CD8-positive, alpha-beta T cell (primary cell): ENCODE measurements at places on chromosomes 13 and 19.

DNA sequence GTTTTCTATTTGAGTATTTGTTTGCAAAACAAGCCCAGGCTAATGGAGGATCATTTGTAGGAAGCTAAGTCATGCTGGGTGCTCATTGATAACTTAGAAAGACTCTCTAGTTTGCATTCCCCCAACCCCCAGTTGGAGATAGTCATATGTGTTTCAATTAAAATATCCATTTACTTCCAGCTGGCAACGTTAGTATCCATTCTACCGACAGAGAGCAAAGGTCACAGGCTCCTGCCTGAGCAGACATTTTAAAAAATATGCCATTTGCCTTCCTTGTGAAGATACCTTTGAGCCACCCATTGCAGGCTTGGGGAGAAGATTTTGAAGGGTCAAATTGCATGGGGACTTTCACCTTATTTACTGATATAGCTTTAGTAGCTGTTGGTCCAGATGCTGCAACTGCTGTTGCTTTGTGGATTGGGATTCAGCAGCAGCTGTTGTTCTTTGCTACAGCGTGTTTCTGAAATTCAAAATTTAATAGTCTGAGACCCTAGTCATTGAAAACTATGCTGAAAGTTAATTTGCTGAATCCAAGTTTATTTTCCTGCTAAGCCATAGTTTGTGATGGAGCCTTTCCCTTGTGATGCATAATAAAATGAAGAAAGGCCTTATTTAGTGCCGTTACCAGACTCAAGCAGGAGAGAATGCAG lies 335.1 kb downstream of the GPC6 start:
- no peak for DNase-seq

DNA sequence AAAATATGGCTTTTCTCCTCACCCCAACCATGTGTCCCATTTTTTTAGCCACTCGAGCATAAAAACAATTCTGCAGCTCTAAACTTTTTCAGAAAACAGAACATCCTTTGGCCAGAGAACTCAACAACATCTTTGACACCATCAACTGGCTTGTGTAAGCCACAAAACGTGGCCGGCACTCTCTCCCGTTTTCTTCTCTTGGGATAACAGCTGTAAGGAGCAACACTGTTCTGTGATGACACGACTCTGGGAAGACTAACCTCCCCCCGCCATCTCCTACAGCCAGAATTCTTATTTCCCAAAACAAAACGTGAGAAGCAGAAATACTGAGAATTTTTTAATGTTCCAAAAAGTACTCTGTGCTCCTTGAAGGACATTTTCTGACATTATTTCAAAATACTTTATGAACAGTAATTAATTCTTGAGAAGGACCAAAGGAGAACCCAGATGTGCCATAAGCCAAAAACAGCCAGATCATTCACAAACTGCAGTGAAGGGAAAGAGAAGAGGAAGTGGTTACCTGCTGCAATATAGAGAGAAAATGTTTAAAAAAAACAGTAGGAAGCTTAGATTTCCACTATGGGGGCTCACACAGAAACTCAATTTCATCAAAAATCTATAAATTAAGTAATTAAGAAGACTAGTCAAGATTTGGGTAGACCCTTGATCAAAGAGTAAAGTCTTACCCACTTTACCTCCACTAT lies 25.8 kb downstream of the COL4A1 start:
- no peak for DNase-seq

DNA sequence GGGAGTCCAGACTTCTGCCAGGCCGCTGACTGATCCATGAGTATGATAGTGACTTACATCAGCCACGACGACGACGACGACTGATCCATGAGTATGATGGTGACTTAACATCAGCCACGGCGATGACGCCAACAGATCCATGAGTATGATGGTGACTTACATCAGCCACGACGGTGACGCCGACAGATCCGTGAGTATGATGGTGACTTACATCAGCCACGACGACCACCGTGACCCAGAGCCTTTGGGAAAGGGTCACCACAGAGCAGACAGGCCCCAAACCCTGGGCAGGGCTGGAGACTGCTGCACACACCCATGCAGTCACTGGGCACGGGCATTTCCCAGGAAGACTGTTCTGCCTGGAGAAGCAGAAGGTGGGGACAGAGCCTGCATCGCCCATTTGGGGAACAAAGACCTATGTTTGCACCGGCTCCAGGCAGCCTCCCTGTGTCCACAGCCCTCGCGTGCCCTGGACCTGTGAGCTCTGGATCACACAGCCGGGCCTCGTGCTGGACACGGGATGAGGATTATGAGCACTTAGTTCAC lies 130.9 kb upstream of the SPACA7 start:
- no peak for DNase-seq

- no peak for DNase-seq
These were observed 17.6 kb upstream of the SPATA13 start for GRCh38 chr13:24142886-24143285.

DNA sequence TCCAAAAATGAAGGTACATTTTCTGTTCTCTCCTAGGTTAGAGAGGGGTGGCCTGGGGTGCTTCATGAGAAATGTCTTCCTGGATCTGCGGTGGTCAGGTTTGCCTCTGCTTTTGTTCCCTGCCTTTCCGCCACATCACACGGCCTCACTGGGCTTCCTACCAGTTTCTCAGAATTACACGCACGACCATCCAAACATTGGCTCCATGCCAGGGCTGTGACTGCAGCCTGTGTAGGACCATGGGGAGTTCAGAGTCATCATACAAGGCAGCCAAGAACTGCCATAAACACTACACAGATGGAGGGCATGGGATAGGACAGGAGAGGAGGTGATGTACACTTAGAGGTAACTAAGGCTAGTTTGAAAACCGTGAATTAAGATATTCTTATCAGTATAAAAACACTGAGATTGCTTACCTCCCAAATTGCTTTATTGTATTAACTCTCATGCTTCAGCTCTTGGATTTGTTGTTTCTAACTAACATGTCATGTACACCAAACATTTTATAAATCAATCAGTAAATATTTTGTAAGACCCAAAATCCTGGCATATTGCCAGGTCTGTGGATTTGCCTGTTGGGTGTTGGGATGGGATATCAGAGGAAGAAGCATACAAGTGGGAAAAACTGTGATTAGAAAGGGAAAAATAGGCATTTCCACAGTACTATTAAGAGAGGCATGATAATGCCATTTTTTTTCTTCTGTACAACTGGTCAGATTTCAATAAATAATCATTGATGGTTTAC lies 45.2 kb downstream of the CDADC1 start:
- no peak for DNase-seq

GRCh38 chr13:59461411-59461810 lies 702.3 kb downstream of the DIAPH3 start:
- no peak for DNase-seq

DNA sequence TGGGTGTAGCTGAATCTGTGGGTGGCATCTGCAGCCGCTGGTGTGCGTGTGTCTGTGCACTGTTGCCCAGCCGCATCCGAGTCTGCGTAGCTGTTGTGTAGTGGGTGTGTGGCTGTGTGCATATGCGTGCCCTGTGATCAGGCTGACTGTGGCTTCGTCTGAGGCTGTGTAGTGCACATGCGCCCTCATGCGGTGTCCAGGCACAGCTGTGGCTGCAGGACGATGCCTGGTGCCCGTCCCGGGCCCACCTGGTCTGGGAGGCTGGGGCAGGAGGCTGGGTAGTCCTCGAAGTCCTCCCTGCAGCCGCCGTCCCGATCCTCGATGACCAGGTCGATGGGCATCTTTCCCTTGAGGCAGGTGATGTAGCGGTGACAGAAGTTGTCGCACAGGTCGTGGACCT lies 4.9 kb downstream of the MEIS3 start:
- DNase-seq = no peak

DNA sequence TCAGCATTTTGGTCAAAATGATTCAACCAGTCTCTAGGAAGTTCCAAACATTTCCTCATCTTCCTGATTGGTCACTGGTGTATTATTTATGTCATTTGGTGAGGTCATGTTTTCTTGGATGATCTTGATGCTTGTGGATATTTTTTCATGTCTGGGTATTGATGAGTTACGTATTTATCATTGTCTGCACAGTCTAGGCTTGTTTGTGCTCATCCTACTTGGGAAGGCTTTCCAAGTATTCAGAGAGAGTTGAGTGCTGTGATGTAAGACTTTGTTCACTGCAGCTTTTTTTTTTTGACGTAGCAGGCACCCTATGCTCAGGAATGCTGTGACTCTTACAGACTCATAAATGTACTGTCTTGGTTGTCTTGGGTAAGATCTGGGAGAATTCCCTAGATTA lies 509.5 kb downstream of the SLITRK1 start:
- DNase-seq = no peak

DNA sequence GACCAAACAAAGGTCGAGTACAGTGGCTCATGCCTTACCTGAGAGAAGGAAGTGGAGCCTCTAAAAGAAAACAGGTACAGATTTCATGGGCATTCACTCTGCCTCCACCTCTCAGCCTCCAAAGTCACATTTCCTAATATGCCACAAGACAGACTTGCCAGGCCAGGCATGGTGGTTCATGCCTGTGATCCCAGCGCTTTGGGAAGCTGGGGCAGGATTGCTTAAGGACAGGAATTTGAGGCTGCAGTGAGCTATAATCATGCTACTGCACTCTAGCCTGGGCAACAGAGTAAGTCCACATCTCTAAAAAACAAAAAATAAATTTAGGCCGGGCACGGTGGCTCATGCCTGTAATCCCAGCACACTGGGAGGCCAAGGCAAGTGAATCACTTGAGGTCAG lies 10.9 kb upstream of the DNMT1 start:
- DNase-seq = no peak

DNA sequence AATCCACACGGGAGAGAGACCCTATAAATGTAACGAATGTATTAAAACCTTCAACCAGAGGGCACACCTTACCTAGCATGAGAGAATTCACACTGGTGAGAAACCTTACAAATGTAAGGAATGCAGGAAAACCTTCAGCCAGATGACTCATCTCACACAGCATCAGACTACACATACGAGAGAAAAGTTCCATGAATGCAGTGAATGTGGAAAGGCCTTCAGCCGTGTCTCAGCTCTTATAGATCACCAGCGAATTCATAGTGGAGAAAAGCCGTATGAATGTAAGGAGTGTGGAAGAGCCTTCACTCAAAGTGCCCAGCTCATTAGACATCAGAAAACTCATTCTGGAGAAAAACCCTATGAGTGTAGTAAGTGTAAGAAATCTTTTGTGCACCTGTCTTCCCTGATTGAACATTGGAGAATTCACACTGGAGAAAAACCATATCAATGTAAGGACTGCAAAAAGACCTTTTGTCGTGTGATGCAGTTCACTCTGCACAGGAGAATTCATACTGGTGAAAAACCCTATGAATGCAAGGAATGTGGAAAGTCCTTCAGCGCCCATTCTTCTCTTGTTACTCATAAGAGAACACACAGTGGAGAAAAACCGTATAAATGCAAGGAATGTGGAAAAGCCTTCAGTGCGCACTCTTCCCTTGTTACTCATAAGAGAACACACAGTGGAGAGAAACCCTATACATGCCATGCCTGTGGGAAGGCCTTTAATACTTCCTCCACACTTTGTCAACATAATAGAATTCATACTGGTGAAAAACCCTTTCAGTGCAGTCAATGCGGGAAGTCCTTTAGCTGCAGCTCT lies 16.0 kb downstream of the ZNF582 start:
- DNase-seq = no peak
